ENCODE measurements at places on chromosomes 11 and 22. TPM values are rescaled to one million over a fixed set of nuclear protein-coding genes. Genes with fewer than 3 reads are reported as not detected.

The LRRC56 gene
- total RNA-seq = 0.96 TPM

DNA sequence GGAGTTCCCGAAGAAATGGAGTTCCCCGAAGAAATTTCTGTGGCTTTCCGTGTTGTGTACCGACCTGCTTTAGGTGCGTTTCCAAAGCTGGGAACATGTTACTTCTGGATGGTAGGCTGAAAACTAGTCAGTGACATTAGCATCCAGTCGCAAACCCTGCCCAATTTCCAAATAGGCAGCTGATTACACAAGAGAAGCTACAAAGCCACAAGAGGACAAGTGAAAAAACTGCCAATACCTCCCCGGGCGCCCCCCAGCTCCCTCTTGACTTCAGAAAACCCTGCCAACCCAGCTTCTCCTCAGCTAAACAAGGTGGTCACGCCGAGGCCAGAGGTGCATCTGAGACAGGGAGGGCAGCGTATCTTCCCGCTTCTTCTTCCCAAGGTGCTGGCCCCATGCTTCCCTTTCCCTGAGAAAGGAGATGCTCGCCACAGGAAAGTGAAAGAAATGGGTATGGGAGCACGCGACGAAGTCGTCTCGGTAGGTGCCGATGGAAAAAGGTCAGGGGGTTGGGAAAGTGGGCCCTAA, 551 bp downstream of the AGBL2 start:
- DNase-seq = peak; percentile 36

GRCh38 chr11:17898782-17899181, 114.1 kb downstream of the SERGEF start:
- DNase-seq = no peak

DNA sequence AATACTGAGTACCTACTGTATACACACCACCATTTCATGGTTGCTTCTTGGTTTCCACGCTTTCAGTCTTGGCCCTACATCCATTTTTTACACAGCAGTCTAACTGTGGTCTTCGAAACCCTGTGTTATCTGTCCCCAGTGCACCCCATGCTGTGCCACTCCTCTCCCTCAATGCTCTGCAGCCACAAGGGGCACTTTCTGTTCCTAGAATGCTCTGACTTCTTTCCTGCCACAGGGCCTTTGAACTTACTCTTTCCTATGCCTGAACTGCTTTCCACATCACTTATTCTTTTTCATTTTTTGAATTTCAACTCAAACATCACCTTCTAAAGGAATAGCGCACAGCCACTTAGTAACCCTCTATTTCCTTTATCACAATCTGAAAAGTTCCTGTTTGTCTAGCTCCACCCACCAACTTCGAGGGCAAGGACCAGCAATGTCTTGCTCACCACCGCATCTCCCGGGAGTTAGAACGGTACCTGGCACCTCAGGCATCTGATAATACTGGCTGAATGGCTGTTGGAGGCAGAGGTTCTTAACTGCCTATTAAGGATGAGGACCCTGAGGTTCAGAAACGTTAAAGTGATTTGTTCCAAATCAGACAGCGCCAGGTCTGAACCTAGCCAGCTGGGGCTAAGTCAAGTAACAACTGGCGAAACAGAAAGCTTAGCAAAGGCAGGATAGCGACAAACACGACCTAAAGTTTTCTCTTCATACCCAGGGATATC, 568 bp downstream of the ALG8 start:
- peak; percentile 64 for DNase-seq

DNA sequence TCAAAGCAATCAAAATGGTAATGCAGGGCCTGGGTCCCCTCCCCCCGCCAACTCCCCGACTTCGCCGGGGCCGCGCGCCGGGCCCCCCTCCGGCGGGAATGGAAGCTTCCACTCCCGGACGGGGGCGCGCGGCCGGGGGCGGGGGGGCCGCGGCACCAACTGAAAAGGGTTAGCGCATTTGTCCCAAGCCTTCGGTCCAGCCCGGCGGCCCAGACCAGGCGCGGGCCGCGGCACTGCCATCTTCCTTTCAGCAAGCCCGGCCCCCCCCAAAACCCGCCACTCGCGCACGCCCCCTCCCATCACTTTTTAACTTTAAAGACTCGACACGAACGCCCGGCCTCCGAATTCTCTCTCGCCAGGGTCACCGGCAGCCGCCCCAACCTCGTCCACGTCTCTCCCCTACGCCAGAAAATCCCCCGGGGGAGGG, 2.8 kb downstream of the PHF21B start:
- no peak for DNase-seq

DNA sequence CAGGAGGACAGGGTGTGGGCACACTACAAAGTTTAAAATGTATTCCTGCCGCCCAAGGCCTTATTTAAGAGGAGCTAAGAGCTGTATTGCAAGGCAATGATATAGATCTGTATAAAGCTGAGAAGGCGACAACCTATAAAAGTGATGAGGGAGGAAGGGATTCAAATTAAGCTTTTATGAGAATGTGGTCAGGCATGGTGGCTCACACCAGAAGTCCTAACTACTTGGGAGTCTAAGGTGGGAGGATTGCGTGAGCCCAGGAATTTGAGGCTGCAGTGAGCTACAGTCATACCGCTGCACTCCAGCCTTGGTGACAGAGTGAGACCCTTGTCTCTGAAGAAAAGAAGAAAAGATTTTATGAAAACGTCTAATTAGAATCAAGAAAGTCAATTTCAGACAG, 9.7 kb upstream of the GLB1L3 start:
- DNase-seq = no peak

- DNase-seq = no peak
Measured at GRCh38 chr11:95512177-95512576, 277.4 kb downstream of the FAM76B start.

- DNase-seq = no peak
Measured at GRCh38 chr22:19929586-19930550, 11.7 kb upstream of the COMT start.

- DNase-seq = no peak
Measured at GRCh38 chr22:27454807-27455450, 346.6 kb downstream of the MN1 start.

- no peak for DNase-seq
Measured at GRCh38 chr11:18697576-18697975, 1.0 kb upstream of the TMEM86A start.

The IGHMBP2 gene
- total RNA-seq = 25.4 TPM

The MS4A3 gene
- total RNA-seq = not detected

DNA sequence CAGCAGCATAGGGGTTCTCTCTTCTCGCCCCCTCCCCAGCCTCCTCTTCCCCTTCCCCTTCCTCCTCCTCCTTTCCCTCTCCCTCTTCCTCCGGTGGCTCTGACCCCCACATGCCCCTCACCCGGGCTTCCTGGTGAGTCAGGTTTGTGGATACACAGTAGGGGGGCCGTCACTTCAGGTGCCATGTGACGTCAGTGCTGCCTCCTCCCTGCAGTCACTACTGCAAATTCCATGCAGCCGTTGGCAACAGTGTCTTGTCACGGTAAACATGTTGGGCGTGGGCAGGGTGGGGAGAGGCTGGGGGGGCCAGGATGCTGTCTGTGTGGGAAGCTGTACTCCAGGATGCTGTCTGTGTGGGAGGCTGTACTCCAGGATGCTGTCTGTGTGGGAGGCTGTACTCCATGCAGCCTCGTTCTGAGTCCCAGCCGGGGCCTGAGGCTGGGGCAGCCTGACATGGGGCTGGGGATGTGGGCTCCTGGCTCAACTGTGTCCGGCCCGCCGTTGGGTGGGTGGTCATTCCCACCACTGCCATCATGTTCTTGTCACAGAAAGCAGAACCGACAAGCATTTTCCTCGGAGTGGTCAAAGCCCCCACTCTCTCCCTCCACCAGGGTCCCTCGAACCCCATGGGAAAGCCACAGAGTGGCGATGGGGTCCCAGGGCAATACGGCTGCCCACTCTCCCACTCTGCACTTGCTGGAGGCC, 2.4 kb upstream of the MUC2 start:
- no peak for DNase-seq

- DNase-seq = no peak
Measured at GRCh38 chr11:97231231-97231630, 841.4 kb downstream of the JRKL start.

The NLRP6 gene
- total RNA-seq = 0.32 TPM

The OR6A2 gene
- 0.25 TPM for total RNA-seq

- DNase-seq = no peak
Measured at GRCh38 chr11:35558513-35558912, 33.1 kb upstream of the PAMR1 start.

The MTCH2 gene
- 94.8 TPM for total RNA-seq

The RBMXL2 gene
- not detected for total RNA-seq

The MYO18B gene
- total RNA-seq = 0.58 TPM

The MAP6 gene
- total RNA-seq = not detected

The BIRC3 gene
- total RNA-seq = 99.2 TPM

GRCh38 chr22:42955848-42956247, 59.1 kb downstream of the PACSIN2 start:
- no peak for DNase-seq

GRCh38 chr11:62217191-62217748, 8.8 kb downstream of the SCGB2A1 start:
- peak; percentile 8 for DNase-seq

GRCh38 chr11:82996966-82997606, 74.6 kb downstream of the RAB30 start:
- peak; percentile 59 for DNase-seq

GRCh38 chr11:86255896-86256295, 11.3 kb downstream of the EED start:
- DNase-seq = no peak

The TMEM123 gene
- total RNA-seq = 392 TPM

DNA sequence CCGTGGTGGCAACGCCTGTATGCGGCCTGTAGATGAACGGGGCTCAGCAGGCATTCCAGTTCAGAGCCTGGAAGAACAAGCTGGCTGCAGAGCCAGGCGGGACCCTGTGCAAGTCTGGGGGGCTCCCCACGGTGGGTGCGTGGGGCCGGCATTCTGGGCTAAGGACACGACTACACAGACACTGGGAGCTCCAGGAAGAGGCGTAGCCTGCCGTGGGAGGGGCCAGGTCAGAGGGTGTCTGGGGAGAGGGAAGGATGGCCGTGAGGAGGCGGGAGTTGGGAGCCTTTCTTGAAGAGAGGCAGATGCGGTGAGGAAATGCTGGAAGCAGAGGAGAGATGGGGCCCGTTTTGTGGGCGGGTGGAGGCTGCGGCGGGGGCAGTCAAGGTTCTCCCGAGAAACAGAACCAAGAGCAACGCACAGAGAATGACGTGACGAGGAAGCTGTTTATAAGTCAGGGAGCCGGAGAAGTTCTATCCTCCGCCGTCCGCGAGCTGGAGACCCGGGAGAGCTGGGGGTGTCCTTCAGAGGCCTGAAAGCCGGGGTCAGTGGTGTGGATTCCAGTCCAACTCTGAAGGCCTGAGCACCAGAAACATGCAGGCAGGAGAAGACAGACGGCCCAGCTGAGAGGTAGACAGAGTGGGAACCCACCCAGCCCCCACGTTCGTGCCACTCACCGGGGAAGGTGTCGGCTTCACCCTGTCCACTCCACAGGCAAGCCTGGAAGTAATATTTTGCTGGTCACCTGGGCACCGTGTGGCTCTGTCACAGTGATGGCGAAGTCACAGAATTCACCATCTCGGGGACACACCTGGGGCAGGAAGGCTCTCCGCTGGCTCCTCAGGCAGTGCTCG, 529.6 kb downstream of the BRD1 start:
- no peak for DNase-seq

DNA sequence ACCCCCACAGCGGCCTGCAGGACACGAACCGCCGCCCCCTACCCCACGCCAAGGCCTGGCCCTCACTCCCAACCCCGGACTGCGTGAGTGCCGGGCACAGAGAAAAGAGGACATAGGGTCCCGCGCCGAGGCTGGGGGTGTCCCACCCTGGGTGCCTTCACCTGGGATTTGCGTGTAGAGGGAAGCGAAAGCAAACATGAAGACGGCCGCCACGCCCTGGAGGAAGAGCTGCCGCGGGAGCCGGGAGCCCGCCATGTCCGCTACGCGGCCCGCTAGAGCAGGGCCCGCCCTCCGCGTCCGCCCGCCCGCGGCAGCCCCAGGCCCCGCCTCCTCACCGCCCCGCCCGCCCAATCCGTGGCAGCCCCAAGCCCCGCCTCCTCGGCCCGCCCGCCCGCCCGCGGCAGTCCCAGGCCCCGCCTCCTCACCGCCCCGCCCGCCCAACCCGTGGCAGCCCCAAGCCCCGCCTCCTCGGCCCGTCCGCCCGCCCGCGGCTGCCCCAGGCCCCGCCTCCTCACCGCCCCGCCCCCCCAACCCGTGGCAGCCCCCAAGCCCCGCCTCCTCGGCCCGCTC, at the start of gene LMF2:
TSS of gene LMF2 (minus strand) at position 282 of the 570 bp plus-strand sequence. CDS start at position 255, 27 bp downstream.
- peak; percentile 98 for DNase-seq

The SMTNL1 gene
- total RNA-seq = not detected

DNA sequence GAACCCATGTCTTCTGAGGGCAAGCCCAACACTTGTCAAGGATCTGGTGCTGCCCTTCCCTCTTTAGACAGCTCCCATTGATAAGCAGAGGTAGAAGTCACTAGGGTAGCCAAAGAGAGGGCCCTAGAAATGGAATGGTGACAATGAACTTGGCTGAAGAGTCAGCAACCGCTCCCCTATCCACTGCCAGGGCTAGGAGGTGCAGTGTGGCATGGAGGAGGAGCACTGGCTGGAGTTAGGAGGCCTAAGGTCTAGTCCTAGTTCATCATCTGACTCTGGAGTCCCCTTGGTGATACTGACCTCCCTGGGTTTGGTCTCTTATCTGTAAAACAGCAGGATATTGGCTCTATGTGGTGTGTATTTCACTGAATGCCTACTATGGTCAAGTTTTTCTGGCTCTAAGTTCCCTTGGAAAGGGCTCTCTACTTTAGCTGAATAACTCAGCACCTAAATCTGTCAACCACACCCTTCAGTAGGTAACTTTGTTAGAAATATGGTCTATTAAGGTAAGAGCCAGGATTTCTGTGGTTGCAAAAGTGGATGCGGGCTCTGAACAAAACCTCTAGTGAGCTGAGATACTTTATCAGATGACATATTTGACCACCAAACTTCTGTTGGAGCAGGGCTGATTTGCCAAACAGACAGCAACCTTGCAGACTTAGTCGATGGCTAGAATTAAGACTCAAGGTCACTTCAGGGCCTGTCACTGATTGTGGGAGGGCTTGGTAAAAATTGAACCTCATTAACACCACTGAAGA, 10.5 kb downstream of the TIMP3 start:
- DNase-seq = no peak

DNA sequence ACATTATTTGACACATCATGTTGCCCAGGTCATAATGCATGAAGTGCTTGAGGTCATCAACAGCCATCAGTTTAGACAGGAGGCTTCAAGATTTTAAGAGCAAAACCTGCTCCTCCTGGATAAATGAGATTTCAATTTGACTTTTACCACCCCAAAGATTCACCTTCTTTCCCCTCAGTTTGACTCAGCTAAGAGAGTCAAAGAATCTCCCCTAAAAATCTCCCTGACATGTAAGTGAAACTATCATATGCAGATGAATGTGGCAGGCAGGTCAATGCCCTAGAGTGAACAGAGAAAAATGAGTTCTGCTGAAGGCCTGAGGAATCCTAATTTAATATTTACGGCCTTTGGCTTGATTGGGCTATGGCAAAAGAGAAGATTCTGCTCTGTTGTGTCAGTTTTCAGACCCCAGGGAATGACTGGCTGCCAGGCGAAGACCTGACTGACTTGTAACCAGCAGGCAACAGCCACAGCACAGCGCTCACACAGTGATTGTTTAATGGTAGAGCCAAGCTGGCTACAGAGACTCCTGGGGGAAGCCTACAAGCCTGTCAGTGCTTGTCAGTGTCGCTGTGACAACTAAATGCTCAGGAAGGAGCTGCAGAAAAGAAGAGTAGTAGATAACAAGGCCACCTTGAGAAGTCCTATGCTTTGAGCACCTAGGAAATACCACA, 491.2 kb upstream of the LRRC4C start:
- DNase-seq = no peak

Data from activated CD4-positive, alpha-beta T cell treated with anti-CD3 and anti-CD28 coated beads for 36 hours (primary cell).